ENCODE measurements at places on chromosomes 16 and 17.

DNA sequence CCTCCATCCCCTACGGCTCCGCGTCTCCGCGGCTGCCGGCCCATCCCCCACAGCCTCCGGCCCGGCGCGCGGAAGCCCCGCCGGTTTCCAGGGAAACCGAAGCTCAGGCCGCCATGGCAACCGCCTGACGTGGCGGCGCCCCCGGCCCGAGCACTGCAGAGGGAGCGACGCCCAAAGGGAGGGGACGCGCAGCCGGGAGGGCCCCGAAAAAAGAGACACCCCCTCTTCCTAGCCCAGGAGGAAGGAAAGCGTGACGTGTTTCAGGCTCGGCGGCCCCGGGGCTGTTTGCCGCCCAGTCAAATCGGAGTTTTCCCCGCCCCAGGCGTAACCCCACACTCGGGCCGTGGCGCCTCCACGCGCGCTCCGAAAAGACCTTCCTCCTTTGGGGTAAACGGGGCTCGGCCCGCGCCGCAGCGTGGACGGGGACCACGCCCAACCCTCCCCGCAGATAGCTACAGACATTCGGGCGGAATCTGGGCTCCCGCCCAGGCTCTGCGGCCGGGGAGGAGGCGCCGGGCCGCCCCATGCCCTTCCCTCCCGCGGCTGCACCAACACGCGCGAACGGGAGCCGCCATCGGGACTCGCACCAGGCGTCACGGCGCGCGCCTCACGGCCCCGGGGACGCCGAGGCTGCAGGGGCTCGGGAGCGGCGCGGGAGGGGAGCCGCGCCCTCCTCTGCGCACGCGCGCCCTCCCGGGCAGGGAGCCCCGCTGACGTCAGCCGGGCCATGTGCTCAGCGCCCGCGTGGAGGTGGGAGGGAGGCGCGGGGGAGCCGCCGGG is 7.5 kb downstream of the MNT start:
- DNase-seq = peak; percentile 88

DNA sequence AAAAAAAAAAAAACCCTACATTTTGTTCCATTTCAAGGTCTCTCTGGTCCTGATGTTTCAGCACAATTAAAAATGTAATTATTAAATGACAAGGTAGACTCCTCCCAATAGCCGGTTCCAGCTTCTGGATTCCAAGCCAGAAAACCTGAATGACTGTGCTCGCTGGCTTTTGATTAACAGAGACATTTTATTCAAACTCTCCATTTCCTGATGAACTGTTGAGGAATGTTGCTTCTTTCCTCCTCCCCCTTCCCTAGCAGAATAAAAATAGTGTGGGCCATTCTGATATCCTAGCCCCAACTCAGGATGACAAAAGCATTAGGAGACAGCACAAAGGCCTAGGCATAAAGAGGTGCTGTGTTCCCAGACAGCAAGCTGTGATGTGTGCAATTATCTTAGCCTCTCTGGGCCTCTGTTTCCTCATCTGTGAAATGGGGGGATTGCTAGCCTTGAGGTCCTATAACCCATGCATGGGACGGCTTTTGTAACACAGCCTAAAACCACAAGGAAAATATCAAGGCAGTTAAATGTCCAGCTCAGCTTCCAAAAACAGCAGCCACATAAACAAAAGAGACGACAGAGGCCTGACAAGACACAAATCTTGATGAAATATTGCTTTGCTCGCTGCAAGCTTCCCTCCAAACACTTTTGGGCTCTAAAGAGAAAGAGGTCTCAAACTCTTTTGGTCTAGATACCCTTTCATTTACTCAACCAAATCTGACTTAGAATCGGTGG is 127.2 kb upstream of the RCVRN start:
- DNase-seq = no peak

DNA sequence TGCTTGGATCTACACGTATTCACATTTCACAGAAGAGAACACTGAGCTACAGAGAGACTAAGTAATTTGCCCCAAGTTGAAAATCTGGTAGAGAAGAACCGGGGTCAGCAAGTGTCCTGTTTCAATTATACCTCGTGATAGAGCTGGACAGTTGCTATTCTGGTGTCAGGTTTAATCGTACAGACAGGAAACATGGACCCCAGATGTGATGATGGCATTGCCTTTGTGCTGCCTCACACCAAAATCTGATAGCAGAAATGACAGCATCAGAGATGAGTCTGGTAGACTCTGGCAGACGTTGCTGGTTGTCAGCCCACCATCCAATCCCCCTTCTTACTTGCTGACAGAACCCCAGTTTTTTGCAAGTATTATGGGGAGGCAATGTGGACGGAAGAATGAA is 112.1 kb upstream of the FOXF1 start:
- DNase-seq = no peak

DNA sequence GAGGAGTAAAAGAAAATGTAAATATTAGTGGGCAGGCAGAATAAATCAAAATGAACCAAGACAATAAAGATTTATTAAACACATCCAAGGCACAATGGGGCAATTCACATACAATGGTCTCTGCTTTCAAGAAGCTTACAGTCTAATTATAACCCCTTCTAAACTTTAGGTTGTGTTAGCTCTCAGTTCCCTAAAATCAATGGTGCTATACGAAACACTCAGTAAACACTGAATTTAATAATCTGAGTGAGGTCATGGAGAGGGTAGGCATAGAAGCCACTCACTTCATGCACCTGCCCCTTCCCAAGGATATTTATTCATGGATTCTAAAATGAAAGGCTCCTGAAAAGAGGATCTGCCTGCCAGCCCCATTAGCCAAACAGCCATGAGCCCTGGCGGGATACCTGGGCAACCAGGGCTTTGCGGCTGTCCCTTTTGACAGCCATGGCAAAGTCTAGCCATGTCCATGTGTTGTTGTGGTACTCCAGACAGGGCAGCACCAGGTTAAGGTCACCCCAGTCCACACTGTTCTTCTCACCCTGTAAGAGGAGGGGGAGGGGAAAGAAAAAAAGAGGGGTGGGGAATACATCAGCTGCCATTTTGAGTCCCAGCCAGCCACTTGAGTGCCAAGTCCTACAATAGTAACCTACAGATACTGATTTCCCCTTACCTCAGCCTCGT is 1.4 kb upstream of the RSKR start:
- DNase-seq = no peak

- DNase-seq = no peak
Observed at GRCh38 chr16:22787466-22788192, 26.3 kb upstream of the HS3ST2 start.

DNA sequence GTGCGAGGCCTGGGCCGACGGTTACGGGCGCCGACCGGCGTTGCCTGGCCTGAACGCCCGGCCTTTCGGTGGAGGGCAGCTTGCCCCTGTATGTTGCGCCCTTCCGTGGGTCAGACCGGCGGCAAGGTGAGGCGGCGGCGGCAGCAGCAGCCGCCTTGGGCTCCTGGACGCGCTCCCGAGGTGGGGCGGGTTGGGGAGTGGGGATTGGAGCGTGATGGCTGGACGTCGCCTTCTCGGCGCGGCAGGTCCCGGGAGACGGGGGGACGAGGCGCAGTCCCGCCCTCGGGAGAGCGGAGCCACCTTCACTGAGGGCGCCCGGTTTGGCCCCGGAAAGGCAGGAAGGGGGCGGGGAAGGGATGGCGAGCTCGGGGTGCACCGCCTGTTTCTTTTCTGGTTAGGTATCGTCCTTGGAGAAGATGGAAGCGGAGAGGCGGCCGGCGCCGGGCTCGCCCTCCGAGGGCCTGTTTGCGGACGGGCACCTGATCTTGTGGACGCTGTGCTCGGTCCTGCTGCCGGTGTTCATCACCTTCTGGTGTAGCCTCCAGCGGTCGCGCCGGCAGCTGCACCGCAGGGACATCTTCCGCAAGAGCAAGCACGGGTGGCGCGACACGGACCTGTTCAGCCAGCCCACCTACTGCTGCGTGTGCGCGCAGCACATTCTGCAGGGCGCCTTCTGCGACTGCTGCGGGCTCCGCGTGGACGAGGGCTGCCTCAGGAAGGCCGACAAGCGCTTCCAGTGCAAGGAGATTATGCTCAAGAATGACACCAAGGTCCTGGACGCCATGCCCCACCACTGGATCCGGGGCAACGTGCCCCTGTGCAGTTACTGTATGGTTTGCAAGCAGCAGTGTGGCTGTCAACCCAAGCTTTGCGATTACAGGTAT is 671 bp downstream of the DGKE start:
- DNase-seq = peak; percentile 72
